ENCODE measurements at places on chromosomes 11 and 22.

- DNase-seq = no peak
These were observed 459.3 kb downstream of the NTM start for GRCh38 chr11:131829725-131830124.

GRCh38 chr11:128067780-128068179, 519.6 kb downstream of the ETS1 start:
- DNase-seq = no peak

- DNase-seq = no peak
These were observed 42.8 kb downstream of the MED15 start for GRCh38 chr22:20550057-20550817.

GRCh38 chr11:70040869-70041501, 37.1 kb upstream of the ANO1 start:
- no peak for DNase-seq

DNA sequence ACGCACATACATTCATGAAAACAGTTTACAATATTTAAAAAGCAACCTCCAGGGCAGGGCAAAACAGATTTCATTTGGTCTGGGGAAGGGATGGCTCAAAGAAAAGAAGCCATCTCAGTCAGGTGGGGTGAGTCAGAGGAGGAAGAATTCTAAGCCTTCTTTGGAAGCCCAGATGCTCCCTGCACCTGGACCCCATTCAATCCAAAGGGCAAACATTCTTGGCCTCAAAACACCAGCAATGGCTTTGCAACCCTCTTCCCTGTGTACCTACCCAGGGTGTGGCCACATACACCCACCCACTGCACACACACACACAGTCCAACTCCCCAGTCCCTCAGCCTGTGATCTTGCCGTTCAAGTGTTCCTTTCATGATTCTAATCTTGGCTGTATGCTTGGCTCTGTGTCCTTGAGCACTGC, 2.0 kb downstream of the KCNE3 start:
- DNase-seq = no peak

- DNase-seq = no peak
These were observed 5.8 kb downstream of the ARL14EP start for GRCh38 chr11:30328681-30329080.

DNA sequence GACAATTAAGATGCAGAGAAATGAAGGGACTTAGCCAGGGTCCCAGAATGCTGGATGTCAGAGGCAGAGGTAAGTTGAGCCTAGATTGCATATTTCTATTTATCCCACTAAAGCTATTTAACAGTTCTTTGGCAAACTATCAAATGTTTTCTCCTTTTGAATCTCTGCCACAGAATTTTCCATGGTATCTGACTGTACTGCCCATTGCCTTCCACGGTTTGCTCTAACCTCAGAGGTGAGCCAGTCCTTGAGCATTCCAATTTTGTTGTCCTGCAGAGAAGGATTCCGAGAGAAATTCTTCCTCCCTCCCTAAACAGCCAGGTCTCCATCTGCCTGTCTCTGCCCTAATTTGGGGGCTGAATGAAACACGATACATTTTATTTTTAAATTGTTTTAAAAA, 368.3 kb upstream of the SYN3 start:
- DNase-seq = no peak

GRCh38 chr22:49141761-49142160, 685.9 kb downstream of the BRD1 start:
- DNase-seq = no peak

DNA sequence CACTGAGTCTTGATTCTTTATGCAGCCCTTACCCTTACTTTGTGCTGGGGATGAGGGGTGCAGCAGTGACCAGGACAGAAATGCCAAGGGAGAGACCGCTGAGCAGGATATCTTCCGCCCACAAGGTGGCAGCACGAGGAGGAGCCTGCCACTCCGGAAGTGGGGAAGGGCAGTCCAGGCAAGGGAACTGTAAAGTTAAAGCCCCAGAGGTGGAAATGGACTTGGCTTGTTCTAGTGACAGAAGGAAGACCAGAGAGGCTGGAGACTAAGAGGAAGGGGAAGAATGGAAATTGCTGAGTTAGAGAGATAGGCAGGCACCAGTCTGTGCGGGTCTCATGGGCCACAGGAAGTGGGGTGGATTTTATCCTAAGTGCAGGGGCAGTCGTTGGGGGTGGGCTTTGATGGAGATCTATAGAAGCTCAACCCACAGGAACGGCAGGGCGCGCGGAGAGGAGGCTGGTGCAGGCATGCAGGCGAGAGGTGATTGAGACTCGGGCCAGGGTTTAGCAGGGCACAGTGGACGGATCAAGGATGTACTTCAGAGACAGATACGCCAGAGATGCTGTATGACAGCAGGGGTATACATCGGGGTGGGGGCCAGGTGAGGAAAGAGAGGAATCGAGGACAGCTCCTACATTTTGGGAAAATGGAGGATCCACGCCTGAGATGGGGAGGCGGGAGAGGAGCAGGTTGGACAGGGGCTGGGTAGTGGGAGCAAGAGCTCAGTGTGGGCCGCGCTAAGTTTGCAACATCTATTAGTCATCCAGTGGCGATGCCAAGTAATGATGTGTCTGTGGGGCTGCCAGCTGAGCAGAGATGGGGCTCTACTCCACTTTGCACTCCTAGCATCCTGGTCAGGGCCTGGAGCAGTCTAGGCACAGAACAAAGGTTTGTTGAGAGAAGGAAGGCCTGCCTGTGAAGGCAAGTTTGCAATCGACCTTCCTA, 3.3 kb upstream of the GRK2 start:
- peak; percentile 67 for DNase-seq

DNA sequence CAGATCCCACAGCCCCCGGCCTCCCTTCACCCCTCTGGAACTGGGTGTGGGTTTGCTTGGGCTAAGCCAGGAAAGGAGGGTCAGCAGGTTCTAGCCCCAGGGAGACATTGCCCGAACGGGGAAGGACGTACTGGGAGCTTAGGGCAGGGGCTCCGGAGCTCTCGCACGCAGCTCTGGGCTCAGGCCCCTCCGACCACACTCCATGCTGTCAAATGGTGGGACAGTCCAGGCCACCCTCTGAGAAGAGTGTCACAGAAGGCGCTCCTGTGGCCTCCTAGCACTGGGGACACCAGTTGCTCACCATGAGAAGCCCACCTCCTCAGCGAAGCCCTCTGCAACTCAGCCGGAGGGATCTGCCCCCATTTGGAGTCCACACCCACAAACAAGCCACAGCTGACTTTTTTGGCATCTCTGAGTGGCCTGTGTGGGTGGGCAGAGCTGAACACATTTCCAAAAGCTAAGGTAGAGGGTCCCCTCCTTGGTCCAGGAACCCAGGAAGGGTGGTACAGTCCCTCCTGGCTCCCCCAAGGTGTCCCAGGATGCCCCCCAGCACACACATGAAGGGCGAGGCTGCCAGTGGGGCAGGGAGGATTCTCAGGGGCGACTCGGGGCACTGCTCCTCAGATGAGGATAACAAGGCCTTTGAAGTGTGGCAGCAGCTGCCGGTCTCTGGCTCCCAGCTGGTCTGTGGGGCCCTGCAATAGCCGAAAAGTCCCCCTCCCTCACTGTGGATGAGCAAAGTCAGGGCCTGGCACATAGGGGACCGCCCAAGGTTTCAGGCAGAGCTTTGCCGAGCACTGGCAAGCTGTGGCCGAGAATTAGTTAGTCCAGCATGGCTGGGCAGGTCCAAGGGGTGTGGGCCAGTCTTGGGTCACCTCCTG, 13.0 kb upstream of the TEF start:
- no peak for DNase-seq

DNA sequence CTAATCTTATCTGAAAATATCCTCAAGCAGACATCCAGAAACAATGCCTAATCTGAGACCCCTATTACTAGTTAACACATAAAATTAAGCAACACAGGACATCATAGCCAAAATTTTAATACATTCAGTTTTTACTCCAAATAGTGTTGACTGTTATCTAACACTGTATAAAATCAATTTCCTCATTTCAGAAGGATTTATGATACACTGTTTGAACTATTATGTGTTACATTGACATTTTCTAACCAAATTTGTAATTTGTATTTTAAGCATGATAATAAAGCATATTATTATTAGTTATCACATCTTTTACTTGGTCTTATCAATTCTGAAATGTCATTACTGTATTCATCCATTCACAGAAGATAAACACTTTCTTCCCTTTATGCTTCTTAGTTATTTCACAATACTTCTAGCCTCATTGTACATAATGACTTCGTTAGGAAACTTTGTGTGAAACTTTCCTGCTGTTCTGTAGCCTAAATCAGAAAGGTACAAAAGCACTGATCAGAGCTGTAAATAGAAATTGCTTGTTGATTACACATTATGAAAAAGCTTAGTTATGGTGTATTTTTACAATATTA, 1248.9 kb downstream of the JRKL start:
- no peak for DNase-seq

- no peak for DNase-seq
These were observed 28.3 kb downstream of the B3GAT1 start for GRCh38 chr11:134383576-134384221.

- DNase-seq = peak; percentile 81
These were observed 682 bp downstream of the ATM start for GRCh38 chr11:108223348-108224149.

- peak; percentile 36 for DNase-seq
These were observed 57.8 kb upstream of the APOA1 start for GRCh38 chr11:116895048-116895757.

- no peak for DNase-seq
These were observed 527.5 kb downstream of the NTM start for GRCh38 chr11:131897956-131898355.

DNA sequence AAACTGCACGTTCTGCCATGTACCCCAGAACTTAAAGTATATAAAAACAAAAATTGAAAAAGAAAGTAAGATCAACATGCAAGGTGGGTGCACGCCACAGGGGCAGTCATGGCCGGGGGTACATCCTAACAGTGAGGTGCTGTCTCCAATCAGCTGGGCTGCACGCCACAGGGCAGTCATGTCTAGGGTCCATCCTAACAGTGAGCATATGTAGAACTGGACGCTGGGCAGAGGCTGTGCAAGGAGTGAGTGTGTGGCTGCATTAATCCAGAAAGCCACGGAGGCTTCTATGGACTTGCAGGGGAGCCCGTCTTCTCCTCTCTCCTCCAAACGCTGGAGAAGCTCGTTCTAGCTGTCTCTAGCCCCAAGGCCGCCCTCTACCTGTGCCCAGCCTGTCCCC, 1105.0 kb downstream of the BRD1 start:
- DNase-seq = no peak

DNA sequence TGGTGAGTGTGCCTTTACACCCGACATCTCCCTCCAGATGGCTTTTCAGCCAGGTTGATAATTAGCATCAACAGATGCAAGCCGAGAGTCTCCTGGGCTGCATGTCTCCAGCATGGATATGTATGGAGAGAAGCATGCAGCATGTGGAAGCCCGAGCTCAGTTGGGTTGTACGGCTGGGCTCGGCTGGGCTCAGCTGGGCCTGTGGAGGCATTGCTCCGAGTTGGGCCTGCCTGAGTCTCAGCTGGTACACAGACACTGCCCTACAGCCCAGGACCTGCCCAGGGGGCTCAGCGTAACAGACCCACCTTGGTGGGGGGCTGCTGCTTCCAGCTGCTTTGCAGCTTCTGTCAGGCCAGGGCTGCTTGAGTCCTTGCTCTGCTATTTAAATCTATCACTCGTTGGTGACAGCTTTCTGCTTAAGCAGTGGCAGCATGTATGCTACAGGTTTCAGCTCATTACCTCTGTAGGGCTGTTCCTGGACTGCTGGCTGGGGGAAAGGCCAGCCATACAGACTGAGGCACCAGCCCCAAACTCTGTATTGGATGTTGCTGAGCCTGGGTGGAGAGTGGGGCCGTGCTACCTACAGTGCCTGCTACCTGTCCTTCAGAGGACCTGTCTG, 115.5 kb downstream of the TEAD1 start:
- DNase-seq = no peak

DNA sequence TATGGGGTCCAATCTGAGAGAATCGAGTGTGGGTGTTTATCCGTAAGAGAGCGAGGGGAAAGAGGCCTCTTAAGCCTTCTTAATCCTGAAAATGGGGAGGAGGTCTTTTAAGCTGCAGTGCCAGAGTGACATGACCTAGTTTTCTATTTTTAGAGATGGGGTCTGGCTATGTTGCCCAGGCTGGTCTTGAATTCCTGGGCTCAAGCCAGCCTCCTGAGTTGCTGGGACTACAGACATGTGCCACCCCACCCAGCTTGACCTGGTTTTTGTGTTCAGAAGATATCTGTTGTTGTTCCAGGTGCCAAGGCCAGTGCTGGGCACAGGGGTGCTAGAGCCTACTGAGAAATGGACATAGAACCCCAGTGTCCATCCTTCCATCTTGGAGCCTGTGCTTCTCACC, 1.4 kb downstream of the BAD start:
- DNase-seq = no peak

- no peak for DNase-seq
These were observed 98.2 kb upstream of the NAV2 start for GRCh38 chr11:19614370-19614940.

- no peak for DNase-seq
These were observed 34.8 kb downstream of the MRGPRX2 start for GRCh38 chr11:19025481-19026406.

GRCh38 chr22:33921525-33922348, 1.5 kb upstream of the LARGE1 start:
- DNase-seq = peak; percentile 43

DNA sequence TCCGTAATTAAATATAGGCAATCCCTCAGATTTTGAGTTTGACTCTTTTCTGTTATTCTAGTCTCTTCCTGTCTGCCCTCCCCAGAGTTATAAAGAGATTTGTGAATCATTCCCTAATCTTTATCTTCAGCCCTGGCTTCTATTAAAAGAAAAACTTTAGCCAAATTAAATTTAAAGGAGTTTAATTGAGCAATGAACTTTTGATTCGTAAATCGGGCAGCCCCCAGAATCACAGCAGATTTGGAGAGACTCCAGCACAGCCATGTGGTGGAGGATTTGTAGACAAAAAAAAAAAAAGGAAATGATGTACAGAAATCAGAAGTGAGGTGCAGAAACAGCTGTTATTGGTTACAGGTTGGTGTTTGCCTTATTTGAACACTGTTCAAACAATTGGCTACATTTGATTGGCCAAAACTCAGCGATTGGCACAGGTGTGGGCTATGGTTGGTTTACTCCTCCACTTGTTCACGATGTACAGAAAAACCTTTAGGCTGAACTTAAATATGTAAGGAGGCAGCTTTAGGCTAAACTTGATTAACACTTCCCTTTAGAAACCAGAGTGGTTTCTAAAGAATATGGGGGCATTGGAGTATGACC, 2.3 kb upstream of the ALKBH8 start:
- DNase-seq = no peak

GRCh38 chr11:102776454-102776853, 4.0 kb downstream of the MMP10 start:
- no peak for DNase-seq

DNA sequence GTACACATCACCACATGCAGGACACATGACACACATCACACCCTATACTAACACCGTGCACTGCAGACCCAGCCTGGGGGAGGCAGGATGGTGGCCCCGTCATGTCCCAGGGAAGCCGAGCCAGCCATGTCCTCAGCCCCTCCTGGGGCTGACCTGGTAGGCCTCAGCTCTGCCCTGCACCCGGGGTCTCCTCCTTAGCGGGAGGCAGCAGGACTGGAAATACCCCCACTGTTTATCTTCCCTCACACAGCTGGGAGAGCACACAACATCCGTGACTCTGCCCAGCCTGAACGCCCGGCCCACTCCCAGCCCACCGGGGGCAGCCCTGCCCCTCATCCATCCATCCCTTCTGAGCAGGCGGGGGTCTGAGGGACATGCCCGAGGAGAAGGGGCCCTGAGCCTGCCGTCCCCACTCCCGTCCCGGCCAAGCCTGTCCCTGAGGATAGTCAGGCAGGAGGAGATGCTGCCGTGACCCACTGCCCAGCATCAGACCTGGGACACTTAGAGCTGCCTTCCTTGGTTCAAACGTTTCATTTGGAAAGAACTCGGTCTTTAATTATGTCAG, 945.0 kb downstream of the BRD1 start:
- DNase-seq = no peak

GRCh38 chr11:16899708-16900303, 114.4 kb downstream of the PLEKHA7 start:
- no peak for DNase-seq

GRCh38 chr11:73950869-73951710, at the start of gene DNAJB13:
Gene DNAJB13 (plus strand): TSS chr11:73951026. CDS start chr11:73951070, 44 bp downstream.
- peak; percentile 55 for DNase-seq
